ENCODE measurements at places on chromosomes 3 and 15.

GRCh38 chr3:187082758-187083375 lies 56.4 kb downstream of the RPL39L start:
- no peak for DNase-seq

GRCh38 chr15:35810007-35810406 lies 264.0 kb upstream of the DPH6 start:
- DNase-seq = no peak

GRCh38 chr3:243356-243725 lies 46.8 kb downstream of the CHL1 start:
- peak; percentile 97 for DNase-seq

DNA sequence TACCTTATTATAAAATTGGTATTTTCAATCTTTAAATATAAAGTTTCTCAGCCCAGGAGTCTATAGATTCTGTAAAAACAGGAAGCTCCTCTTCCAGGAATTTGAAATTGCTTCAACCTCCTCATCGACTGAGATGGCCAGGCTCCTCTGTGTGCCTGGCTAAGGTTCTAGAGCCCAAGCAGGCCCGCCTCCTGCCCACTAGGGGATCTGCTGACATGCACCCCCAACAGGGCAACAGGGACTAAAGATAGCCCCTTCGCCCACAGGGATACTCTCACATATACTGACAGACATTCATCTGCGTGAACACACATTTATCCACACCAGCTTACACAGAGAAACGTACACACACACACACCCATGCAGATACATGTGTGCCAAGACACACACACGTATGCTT lies 183.1 kb upstream of the TLE3 start:
- no peak for DNase-seq

GRCh38 chr3:46070595-46071093 lies 43.4 kb upstream of the XCR1 start:
- no peak for DNase-seq

DNA sequence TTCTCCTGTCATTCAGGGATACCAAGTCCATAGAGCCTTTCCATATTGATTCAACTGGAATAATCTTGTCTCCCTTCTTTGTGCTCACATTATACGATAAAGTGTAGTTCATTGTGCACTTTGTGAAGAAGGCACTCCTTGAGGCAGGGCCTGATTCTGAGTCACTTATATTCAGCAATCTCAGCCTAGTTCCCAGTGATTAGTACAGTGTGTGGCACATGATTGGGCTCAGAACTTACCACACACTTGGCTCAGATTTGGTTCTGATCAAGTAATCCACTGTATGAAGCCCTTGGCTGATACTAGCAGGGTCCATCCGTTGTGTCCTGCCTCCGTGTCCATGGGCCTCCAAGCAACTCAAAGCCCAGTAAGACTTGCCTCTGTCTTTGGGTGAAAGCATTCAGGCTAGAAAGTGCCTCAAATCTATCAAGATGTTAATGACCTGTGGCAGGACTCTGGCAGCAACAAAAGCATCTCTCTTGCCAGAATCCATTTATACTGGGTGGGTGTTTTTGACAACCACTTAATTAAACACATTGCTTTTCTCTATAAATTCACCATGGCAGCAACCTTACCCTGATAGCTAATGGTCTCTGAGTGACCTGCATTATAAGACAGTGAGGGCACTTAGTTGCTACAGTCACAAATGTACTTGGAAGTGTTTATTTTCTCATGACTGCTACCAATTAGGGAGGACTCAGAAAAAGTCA lies 51.3 kb downstream of the TPRG1 start:
- DNase-seq = no peak

DNA sequence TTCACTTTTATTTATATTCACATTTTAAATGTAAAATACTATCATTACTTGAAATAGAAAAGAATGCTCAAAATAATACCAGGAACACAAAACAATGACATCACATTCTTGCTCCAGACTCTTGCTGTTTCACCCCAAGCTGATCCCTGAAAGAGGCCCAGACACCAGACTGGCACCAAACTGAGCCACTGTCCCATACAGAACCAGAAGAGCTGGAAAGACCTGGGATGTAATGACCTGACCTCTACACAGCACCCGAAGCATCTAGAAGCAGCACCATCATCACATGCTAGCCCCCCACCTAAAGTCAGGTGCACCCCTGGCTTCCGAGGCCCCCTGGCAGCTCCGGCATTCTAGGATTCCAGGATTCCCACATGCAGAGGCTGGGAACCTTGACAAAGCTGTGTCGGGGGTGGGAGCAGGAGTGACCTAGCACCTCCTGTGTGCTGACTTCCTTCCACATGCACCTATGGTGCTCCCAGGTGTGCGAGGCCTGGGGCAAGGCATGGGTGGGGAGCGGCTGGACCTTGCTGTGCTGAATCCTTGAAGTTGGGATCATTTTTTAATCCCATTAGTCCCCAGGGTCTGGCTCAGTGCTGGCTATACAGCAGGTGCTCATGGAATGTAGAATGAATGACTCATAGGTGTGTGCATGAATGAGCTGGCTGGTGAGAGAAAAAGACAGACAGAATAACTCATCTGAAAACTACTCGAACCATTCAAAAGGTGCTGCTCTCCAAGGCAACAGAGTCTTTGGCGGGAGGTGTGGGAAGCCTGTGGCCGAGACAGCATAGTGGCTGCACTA lies 144.7 kb upstream of the IQSEC1 start:
- DNase-seq = peak; percentile 98

All from kidney tubule cell (primary cell).